ENCODE measurements at places on chromosomes 4 and X. TPM values are rescaled to one million over a fixed set of nuclear protein-coding genes. Genes with fewer than 3 reads are reported as not detected.
A peak's percentile ranks its signal among the peaks of the same experiment; 100 is the strongest.

Gene PDE6B
- not detected for total RNA-seq

- DNase-seq = peak; percentile 47
These were observed 32.5 kb downstream of the DLG3 start for GRCh38 chrX:70476934-70477733.

GRCh38 chr4:69196209-69196965 is 18.2 kb downstream of the UGT2B11 start:
- DNase-seq = no peak

- peak; percentile 19 for DNase-seq
These were observed 704 bp upstream of the SEPSECS start for GRCh38 chr4:25160714-25161592.

DNA sequence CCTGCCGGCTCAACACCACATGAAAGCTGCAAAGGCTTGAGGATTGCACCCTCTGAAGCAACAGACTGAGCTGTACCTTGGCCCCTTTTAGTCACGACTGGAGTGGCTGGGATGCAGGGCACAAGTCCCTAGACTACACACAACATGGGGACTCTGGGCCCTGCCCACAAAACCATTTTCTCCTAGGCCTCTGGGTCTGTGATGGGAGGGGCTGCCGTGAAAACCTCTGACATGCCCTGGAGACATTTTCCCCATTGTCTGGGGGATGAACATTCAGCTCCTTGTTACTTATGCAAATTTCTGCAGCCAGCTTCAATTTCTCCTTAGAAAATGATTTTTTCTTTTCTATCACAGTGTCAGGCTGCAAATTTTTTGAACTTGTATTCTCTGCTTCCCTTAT is 123.5 kb upstream of the SMARCAD1 start:
- no peak for DNase-seq
